ENCODE measurements at places on chromosomes 3 and 15.
A peak's percentile ranks its signal among the peaks of the same experiment; 100 is the strongest.

DNA sequence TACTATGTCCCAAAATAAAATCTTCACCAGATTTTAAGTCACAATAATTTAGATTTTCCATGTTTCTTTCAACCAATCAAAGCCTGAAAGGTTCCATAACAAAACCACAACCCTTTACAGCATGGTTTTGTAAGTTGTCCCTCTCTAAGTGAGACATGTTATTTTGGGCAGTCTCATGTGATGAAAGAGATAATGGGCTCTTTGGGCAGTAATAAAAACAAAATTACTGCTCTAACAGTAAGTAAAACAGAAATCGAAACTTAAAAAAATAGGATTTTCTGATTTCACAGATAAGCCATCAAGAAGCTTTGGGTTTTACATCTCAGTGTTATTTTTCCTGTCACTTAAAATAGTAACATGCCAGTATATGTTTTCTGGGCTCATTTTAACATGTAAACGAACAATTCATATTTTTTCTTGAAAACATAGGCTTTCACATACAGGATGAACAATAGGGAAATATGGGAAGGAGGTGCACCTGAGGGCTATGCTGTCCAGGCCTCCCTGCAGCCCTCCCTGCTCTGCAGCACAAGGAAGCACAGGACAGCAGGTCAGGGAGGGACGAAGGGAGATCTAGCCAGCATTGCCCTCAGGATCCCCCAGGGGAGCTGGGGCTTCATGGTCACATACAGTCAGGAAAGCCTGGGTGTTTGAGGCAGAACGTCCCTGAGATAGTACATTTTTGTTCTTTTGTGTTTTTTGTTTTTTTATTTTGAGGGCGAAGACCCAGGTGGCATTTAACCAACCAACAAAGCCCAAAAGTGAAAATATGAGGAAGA is 157.4 kb downstream of the SHOX2 start:
- DNase-seq: no peak

DNA sequence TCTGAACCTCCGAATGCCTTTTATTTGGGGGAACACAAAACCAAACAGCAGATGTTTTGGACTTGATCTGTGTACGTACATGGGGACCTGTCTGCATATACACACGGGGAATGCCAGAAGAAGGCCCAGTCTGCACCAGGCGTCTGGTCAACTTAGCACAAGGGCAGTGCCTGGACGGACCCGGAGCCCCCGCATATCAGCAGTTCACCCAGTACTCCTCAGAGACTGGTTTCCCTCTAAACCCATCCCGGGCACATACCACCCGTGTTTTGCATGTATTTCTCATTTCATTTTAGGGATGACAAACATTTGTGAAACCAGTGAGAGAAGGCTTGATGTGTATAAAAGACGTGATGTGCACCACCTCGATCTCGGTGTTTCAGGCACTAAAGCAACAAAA is 49.7 kb downstream of the KLHL25 start:
- DNase-seq: no peak

GRCh38 chr15:43915631-43916325 is 89.0 kb downstream of the WDR76 start:
- DNase-seq: no peak

DNA sequence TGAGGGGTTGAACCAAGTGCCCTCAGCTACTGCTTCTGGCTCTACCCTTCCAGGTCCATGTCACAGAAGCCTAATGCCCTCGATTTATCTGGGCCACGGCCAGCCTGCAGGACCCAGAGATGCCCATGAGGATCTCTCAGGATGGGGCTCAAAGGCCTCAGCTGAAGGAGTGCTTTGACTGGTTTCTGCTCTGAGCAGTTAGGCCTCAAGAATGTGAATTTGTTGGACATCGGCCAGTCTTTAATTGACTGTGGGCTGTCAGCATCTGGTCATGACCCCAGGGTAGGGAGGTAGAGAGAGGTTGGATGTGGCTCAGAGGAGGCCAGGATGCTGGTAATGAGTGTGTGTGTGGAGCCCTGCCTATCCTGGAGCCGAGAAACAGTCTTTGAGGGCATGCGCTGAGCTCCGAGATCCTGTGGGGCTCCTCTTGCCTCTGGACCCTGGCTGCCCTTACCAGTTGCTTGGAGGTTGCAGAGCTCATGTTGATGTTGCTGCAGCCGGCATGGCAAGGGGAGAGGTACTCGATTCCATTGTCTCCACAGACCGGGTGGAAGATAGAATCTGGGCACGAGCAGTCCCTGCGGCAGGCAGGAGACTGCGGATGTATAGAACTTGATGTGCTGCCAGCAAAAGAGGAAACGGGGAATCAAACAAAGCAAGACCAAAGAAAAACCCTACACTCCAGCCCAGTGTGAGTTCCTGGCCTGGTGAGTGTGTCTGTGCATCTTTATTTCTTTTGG is 49.1 kb upstream of the RAB6B start:
- DNase-seq: peak; percentile 61

- DNase-seq: no peak
Measured at GRCh38 chr15:78533331-78533730, 6.9 kb upstream of the PSMA4 start.
